Uterus (tissue), 4 donors: ENCODE measurements at places on chromosomes 4 and X. TPM values are rescaled to one million over a fixed set of nuclear protein-coding genes. Genes with fewer than 3 reads are reported as not detected.
A peak's percentile ranks its signal among the peaks of the same experiment; 100 is the strongest.

DNA sequence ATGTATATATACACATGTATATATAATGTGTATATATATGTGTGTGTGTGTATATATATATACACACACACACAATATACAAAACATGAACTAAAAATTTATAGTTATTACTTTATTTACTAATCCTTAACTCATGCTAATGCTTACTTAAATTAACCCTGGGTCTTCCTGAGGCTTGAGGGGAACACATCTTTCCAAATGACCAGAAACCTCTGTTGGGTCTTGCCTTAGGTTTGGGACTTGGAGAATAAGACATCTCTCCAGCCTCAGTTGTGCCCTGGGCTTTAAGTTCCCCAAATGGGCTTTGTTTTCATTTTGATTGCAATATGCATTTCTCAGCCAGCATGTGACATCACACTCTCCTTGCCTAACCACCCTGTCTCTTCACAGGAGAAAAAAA, 7.7 kb downstream of the GEMIN8 start:
- no peak overlapping the region for H3K4me3 ChIP-seq
- H3K4me1 ChIP-seq: no peaks in the 10 kb centered on the region
- DNase-seq: no peak

Gene TBC1D8B
- 27.9 TPM for total RNA-seq

Gene FAM156A
- total RNA-seq: 89.1 TPM

DNA sequence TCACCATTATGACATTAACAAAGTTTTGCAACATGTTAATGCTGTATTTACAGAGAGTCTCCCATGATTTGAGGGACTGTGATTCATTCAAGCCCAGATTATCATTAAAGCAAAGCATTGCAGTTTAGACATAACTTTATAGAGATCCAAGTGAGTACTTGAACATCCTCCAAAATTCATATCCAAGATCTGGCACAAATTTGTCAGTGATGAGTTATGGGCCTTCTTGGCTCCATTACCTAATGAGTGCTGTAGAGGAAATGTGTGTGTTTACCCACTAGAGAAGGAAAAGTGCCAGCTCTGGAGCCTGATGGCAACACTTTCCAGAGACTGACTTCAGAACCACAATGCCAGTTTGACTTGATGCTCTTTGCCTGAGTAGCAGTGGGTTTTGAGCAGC, 432.3 kb downstream of the GALNTL6 start:
- no peaks in the 10 kb centered on the region for H3K4me1 ChIP-seq
- DNase-seq: no peak
- H3K27me3 ChIP-seq: no peaks in the 10 kb centered on the region
- no peak overlapping the region for H3K27ac ChIP-seq

GRCh38 chrX:133285341-133285740, 67.2 kb upstream of the TFDP3 start:
- H3K36me3 ChIP-seq: no peaks in the 10 kb centered on the region
- DNase-seq: no peak
- no peaks in the 10 kb centered on the region for H3K27me3 ChIP-seq
- no peak overlapping the region for H3K4me3 ChIP-seq
- H3K4me1 ChIP-seq: no peaks in the 10 kb centered on the region
- no peak overlapping the region for H3K27ac ChIP-seq

Gene DGAT2L6
- not detected for total RNA-seq

DNA sequence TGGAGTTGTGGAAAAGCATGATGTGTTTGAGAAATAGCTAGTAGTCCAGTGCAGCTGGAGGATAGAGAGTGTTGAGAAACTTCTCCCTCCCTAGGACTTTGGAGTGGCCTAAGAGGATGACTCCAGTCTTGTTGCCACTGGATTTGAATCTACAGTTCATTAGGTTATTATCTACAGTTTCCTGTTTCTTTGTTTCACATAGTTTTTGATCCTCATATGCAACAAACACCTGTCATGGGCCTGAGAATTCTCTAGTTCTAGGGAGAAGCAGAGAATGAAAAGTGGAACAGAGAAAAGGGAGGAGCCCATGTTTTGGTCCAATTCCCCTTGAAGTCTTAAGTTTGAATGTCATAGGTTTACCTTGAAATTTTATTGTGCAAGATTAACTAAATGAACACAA, 73.6 kb upstream of the TBC1D9 start:
- no peak overlapping the region for H3K4me3 ChIP-seq
- no peaks in the 10 kb centered on the region for H3K36me3 ChIP-seq
- H3K27ac ChIP-seq: no peak overlapping the region
- H3K27me3 ChIP-seq: no peaks in the 10 kb centered on the region
- no peak for DNase-seq
- H3K4me1 ChIP-seq: no peaks in the 10 kb centered on the region

DNA sequence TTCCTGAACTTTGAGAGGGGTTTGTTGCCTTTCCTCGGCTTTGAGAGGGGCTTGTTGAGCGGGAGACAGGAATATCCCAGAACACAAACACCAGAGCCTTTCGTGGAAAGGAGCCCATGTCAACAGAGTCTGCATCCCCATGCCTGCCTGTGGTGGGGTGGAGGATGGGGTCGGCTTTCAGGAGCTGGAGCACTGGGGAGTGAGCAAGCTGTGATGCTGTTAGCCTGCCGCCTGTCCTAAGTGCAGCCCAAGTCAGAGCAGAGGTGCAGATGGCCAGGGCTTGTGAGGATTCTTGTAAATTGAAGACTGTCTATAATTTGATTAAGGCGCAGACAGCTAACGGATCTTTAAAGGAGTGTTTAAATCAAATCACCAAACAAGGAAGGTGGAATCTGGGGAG, 103.3 kb upstream of the ANK2 start:
- H3K4me1 ChIP-seq: no peaks in the 10 kb centered on the region
- DNase-seq: no peak
- no peak overlapping the region for H3K27ac ChIP-seq
- H3K4me3 ChIP-seq: no peak overlapping the region
- H3K27me3 ChIP-seq: no peaks in the 10 kb centered on the region
- H3K36me3 ChIP-seq: no peaks in the 10 kb centered on the region

Gene PNMA3
- total RNA-seq: not detected

GRCh38 chr4:171676555-171677215, 136.5 kb upstream of the GALNTL6 start:
- DNase-seq: no peak
- H3K4me1 ChIP-seq: no peaks in the 10 kb centered on the region
- no peaks in the 10 kb centered on the region for H3K36me3 ChIP-seq
- no peak overlapping the region for H3K4me3 ChIP-seq
- H3K27ac ChIP-seq: no peak overlapping the region
- H3K27me3 ChIP-seq: no peaks in the 10 kb centered on the region

- H3K36me3 ChIP-seq: no peaks in the 10 kb centered on the region
- no peaks in the 10 kb centered on the region for H3K4me1 ChIP-seq
Observed at GRCh38 chrX:78839711-78840110, 92.2 kb downstream of the LPAR4 start.

- H3K4me3 ChIP-seq: no peak overlapping the region
- H3K36me3 ChIP-seq: no peaks in the 10 kb centered on the region
- H3K27ac ChIP-seq: no peak overlapping the region
- no peaks in the 10 kb centered on the region for H3K4me1 ChIP-seq
Observed at GRCh38 chr4:183249854-183250253, 70.2 kb downstream of the CLDN22 start.

Gene AMBN
- not detected for total RNA-seq

DNA sequence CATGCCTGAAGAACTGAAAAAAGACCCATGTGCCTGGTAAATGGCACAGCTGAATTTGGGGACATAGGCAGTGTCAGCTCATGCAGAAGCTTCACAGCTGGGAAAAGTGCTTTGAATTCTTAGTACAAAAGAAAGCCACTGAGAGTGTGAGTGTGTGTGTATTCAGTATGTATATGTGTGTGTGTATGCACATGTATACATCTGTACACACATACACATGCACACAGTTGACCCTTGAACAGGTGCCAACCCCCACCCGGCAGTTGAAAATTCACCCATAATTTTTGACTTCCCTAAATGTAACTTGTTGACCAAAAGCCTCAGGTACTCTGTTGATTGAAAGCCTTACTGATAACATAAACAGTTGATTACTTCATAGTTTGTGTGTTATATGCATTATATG, 49.5 kb upstream of the ENPP6 start:
- no peak overlapping the region for H3K4me3 ChIP-seq
- no peaks in the 10 kb centered on the region for H3K36me3 ChIP-seq
- H3K27ac ChIP-seq: no peak overlapping the region
- H3K27me3 ChIP-seq: no peaks in the 10 kb centered on the region

Gene MXRA5
- 2.9 TPM for total RNA-seq

GRCh38 chrX:53287493-53288138, 6.2 kb upstream of the IQSEC2 start:
- no peaks in the 10 kb centered on the region for H3K36me3 ChIP-seq
- H3K4me3 ChIP-seq: no peak overlapping the region
- no peaks in the 10 kb centered on the region for H3K27me3 ChIP-seq

DNA sequence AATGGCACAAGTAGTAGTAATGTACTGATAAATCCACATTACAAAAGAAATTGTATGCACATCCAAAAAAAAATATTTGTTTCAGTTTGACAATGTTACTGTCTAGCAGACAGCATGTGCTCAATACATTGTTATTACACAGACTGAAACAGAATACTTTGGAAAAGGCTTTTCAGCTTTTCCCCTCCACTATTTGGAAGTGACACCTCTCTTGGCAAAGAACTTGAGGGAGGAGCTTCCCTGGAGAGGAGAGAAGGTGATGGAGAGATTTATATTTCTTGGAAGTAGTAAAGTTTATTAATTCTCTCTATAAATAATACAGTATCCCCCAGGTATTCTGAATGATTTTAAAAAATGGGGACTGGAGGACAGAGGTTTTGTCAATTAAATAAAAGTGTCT, 131.8 kb downstream of the SCFD2 start:
- no peak overlapping the region for H3K27ac ChIP-seq
- H3K27me3 ChIP-seq: no peaks in the 10 kb centered on the region
- H3K4me1 ChIP-seq: no peaks in the 10 kb centered on the region
- no peak for DNase-seq

Gene TXK
- 1.3 TPM for total RNA-seq

GRCh38 chr4:16129336-16129735, 45.5 kb upstream of the PROM1 start:
- no peaks in the 10 kb centered on the region for H3K36me3 ChIP-seq
- no peaks in the 10 kb centered on the region for H3K27me3 ChIP-seq
- DNase-seq: no peak
- no peaks in the 10 kb centered on the region for H3K4me1 ChIP-seq
- no peak overlapping the region for H3K4me3 ChIP-seq
- H3K27ac ChIP-seq: no peak overlapping the region

- H3K36me3 ChIP-seq: no peaks in the 10 kb centered on the region
- H3K4me3 ChIP-seq: no peak overlapping the region
- no peak for DNase-seq
- H3K4me1 ChIP-seq: no peaks in the 10 kb centered on the region
- H3K27ac ChIP-seq: no peak overlapping the region
Observed at GRCh38 chr4:20456407-20456806, 204.7 kb downstream of the SLIT2 start.

Gene SHROOM4
- 9.7 TPM for total RNA-seq

DNA sequence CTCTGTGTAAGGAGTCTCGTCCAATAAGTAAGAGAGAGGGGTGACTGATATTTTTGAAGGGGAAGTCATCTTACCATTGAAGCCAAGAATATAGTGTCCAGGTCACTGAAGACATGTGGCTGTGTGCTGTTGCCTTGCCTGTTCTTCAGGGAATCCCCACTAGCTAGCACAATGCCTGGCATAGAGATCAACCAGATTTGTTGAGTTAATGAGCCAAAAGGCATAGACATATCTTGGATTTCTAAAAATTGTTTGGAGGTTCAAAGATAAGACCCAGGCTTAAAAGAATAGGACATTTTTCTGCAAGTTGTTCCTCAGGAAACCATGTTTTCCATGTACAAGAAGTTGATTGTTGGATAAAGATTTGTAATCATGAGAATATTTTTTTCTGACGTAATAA, 119.3 kb upstream of the DKK2 start:
- no peak overlapping the region for H3K27ac ChIP-seq
- no peak for DNase-seq
- H3K4me1 ChIP-seq: no peaks in the 10 kb centered on the region
- H3K4me3 ChIP-seq: no peak overlapping the region
- no peaks in the 10 kb centered on the region for H3K36me3 ChIP-seq

DNA sequence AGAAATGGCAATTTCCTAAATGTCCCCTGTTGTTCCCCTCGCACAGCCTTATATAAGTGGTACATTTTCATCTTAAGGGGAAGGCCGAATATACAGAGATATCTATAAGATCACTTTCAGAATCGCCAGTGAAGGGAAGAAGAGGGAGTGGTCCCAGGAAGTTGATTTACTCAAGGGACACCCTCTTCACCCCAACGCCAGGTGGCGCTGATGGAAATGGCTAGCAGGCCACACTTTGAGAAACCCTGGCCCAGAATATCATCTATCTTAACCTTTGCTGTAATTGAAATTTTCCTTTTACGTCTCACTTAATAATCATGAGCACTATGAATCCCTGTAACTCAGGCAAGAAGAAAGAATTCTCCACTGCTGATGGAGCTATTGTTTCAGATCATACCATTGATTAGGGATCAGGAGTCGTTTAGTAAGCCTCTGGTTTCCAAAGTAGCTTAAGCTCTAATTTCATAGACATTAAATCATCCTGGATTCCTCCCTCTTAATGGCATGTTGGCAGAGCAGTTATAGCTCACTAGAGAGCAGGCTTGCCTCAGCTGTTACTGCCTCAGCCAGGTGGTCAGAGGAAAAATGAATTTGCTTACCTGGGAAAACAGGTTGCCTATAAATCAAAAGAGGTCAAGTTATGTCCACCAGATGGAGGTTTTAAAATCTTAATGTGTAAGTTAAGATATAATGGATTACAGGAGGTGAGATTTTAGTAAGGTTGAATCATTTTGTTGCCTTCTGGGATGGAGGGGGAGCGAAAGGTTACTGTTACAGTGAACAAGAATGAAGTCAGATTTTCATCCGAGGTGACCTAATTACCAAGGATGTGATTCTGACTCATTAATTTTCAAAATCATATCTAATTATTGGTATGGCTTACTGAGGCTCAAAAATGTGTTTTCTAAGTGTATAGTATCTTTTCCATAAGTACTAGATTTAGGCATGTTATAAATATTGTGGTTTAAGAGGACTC, 941.2 kb upstream of the TENM3 start:
- no peak for DNase-seq
- H3K4me1 ChIP-seq: no peaks in the 10 kb centered on the region
- no peak overlapping the region for H3K4me3 ChIP-seq
- no peaks in the 10 kb centered on the region for H3K27me3 ChIP-seq

DNA sequence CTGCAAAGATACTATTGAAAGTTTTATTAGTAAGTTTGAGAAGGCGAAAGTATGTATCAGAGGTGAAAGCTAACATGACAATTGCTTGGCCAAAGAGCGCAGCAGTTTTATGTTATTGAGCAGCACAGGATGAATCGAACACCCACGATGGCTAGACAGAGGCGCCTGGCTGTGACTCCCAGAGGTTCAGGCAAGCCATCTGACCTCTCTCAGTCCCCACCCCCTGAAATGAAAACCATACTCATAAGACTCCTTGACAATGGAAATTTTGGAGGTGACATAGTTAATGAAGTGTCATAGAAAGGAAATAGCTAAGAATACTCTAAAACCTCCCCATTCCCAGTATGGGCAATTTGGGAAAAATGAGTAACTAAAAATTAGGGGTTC, 70.6 kb downstream of the MGST2 start:
- no peaks in the 10 kb centered on the region for H3K36me3 ChIP-seq
- no peak overlapping the region for H3K4me3 ChIP-seq
- H3K27me3 ChIP-seq: no peaks in the 10 kb centered on the region
- peak overlapping the region; percentile 96 for H3K27ac ChIP-seq
- DNase-seq: no peak
- peaks cover 8% of the 10 kb centered on the region for H3K4me1 ChIP-seq
